ENCODE measurements at places on chromosomes 1 and 21.

DNA sequence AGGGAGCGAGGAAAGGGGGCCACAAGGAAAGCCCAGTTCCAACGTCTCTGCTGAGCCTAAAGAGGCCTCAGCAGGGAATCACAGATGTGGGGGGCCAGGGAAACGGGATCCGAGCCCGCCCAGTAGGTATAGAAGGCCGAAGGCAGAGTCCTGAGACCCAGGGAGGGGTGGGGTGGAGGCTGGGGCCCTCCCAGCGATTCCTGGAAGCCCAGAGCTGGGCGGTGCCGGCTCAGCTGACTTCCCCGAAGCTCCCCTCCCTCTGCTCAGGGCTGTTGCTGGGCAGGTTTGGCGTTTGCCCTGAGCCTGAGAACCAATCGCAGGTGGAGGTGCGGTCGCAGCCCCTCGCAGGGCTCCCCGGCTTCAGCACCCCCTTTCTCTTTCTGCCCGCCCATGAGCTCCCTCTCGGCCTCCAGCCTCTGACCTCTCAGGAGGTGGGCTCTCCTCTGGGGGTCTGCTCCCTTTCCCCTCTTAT lies 12.8 kb downstream of the ADAMTSL4 start:
- DNase-seq, result peak; percentile 94

GRCh38 chr1:9561429-9561828 lies 22.2 kb downstream of the SLC25A33 start:
- no peak for DNase-seq

DNA sequence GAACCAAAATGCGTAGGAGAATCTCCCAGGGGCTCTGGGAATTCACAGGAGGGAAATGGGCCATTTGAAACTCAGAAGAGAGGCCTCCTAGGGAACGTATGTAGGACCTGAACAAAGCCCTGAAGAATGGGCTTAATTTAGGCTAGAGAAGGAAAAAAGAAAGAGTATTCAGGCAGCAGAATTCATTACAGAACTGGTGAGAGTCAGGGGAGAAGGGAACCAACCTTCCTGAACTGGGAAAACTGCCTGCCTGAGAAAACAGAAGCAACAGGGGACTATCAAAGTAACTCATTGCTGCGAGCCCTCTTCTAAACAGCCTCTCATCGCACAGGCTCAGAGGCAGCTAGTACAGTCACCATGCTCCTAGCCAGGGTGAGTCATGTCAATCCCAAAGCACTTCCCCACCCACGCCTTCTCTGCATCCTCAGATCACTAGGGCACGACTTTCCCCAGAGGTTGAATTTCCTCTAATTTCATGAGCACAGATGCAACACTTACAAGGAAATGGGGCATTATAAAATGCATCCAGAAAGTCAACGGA lies 98.1 kb downstream of the ADSS2 start:
- peak; percentile 73 for DNase-seq

GRCh38 chr1:36760081-36760480 lies 274.2 kb downstream of the GRIK3 start:
- no peak for DNase-seq

GRCh38 chr1:106978477-106979322 lies 77.8 kb upstream of the PRMT6 start:
- no peak for DNase-seq

GRCh38 chr1:54867717-54868057 lies 19.3 kb downstream of the DHCR24 start:
- no peak for DNase-seq

DNA sequence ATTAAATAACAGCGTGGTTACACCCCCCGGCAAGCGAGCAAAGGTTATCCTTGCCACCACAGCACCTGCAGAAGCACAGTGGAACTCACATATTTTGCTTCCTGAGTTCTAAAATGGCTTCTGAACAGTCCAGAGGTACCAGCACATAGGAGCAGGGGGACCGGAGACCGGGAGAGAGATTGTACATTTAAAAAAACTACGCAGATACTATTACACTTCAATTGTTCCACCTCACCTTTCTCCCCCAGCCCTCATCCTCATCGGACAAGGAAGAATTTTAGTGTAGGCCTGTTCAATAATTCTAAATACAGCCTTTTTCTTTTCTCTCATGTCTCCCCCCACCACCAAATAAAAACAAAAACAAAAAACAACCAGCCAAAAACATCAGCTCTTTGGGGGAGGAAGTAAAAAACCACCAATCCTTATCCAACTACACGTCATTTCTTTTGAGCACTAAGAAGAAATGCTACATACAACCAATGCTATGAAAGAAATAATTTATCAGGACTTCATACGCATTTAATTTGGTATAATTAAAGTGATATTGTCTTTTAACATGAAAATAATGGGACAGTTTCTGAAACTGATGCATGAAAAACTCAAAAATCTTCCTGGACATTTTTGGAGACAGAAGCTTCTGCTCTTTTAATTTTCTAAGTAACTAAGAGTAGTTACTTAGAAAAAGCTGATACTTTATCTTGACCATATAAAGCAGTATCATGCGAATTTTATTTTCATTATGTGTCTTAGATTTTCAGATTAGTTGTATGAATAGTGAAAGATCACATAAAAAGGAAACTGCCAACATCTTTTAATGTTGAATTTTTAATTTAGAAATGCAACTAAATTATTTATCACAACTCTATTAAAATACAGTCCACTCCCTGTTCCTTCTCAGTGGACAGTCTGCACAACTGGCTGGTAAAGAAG lies 9.1 kb downstream of the CDKN2C start:
- peak; percentile 41 for DNase-seq

DNA sequence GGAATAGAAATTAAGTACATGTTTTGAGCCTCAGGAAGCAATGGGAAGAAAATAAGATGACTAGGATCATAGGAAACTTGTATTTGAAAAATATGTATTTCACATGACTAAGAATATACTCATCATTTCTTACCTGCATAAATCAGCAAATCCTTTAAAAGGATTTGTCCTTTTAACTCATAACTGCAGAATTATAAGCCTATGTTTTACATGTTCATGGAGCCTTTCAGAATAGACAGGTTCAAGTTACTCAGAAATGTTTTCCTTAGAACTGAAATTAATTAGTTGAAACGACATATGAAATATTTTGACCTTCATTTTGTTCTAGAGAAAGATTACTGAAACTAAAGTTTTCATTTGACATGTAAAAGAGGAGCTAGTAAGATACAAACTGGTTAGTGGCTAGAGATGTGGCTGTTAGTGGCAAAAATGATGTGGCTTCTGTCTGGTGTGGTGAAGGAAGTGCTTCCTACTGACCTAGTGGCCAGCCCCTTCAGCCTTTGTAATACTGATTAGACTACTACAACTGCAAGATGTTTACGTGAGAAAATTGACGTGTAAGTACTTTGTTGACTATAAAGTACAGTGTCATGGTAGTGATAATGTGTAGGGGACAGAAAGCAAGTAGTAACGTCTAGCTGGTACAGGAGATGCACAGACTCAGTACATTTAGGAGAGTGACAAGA lies 54.7 kb downstream of the PACC1 start:
- no peak for DNase-seq

DNA sequence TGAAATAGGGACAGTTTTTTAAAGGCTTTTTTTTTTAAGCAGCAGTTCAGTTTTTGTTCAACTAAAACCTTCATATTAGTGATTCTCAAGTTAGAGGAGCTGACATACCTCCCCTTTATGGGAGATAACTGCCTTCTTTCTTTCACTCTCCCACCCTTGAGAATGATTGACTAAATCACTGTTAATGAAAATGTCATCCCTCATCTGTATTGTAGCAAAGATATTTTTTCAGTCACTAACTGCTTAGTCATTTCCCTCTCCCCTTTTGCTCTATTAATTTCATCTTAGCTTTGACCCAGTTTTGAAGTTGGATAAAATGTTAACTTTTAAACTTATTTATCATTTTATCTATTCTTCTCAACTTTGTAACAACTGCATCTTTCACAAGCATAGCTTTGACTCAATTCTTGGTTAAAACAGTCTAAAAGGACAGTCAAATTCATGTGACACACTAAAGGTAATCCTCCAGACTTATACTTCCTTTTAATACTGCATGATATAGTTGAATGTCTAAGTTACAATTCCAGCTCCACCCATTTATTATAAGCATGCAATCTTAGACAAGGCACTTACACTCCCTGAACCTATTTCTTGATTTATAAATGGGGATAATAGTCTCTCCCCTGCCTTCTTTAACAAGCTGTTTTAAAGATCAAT lies 17.1 kb downstream of the CAPZA1 start:
- DNase-seq, result no peak

GRCh38 chr21:44727757-44728156 lies 16.4 kb upstream of the TSPEAR start:
- no peak for DNase-seq
